ENCODE measurements at places on chromosomes 5 and 9.
A peak's percentile ranks its signal among the peaks of the same experiment; 100 is the strongest.

- no peak for DNase-seq
Measured at GRCh38 chr9:130345897-130346385, 80.4 kb downstream of the HMCN2 start.

DNA sequence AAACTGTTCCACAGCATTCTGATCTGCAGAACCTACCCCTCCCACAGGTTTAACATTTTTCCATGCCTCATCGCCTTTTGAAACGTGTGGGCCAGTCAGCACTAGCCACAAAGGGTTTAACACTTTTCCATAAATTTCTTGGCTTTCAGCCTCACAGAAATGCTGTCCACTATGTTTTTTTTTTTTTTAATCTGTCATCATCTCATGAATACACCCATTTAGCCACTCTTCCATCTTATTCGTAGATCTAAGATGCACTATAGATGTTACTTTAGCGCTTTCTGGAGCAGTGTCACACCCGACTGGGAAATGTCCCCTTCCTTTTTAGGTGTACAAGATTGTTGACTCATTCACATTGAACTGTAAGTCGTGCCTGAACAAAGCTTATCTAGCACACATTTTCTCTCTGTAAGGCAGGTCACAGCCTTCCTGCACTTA, 62.3 kb downstream of the GCNT1 start:
- no peak for DNase-seq

DNA sequence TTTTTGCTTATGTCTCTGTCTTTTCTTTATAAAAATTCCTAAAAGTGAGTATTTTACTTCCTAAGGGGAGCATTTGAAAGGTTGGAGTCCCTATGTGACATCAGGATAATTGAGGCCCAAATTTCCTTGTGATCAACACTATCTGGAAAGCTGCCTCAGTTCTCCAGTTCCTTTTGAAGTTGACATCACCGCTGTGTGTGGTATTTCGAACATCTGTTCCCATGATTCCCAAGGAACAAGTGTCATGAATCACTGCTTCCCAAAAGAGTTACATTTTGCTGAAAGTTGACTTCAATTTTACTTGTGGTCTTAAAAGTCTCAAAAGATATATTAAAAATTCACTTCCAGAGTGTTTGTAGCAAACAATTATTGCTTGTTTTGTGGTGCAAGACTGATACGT, 452.1 kb upstream of the RGMB start:
- no peak for DNase-seq

DNA sequence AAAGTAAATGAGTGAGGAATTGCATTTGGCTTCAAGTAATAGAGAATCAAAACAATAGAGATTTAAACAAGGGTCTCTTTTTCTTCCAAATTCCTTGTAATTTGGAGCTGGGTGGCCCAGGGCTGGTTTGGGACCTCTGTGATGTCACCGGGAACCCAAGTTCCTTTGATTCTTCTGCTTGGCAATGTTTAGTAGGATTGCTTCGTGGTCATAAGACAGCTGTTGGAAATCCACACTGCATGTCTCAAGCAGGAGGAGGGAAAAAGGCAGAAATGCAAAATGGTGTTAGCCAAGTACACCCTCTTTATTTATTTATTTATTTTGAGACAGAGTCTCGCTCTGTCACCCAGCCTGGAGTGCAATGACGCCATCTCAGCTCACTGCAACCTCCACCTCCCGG, 72.6 kb upstream of the IL12B start:
- no peak for DNase-seq

- DNase-seq: no peak
Measured at GRCh38 chr9:3473405-3473804, 52.4 kb downstream of the RFX3 start.

DNA sequence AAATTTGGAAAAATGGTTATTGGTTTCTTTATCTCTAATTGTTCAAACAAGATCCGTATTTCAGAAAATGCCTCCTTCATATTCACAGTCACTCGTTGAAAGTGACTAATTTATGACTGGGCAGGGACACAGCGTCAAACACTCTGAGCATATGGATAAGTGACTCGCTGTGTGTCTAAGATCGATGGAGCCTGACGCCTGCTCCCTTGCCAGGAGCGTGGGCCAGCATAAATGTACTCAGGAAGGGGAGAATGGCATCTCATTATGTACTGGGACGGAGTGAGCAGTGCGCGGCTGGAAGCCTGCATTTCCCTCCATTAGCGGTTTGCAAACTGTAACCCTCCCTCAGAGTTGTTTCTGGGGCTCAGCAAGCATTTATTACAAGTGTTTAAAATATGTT, 79.8 kb upstream of the CAST start:
- DNase-seq: peak; percentile 17

DNA sequence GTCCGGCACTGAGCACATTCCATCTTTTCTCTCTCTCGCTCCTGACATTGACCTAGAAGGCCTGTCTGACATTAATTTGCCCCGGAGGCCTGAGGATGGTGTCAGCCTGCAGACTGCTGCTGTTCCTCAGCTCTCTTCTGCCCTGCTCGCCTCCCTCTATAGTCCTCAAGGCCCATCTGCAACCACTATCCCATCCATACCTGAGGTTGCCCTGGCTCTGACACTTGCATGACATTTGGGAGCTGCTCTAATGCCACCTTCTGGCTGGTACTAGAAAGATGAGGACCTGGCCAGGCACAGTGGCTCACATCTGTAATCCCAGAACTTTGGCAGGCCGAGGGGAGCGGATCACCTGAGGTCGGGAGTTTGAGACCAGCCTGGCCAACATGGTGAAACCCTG, 38.6 kb upstream of the GGTA1 start:
- DNase-seq: peak; percentile 5

- no peak for DNase-seq
Measured at GRCh38 chr5:133383580-133383939, 228.8 kb downstream of the FSTL4 start.

- DNase-seq: no peak
Measured at GRCh38 chr9:22060831-22061383, 51.8 kb upstream of the CDKN2B start.

GRCh38 chr9:77562019-77562748, 85.9 kb downstream of the GNA14 start:
- DNase-seq: no peak

GRCh38 chr5:127994087-127994660, 89.4 kb upstream of the SLC12A2 start:
- no peak for DNase-seq

GRCh38 chr5:133707629-133708028, 95.3 kb upstream of the FSTL4 start:
- DNase-seq: no peak

DNA sequence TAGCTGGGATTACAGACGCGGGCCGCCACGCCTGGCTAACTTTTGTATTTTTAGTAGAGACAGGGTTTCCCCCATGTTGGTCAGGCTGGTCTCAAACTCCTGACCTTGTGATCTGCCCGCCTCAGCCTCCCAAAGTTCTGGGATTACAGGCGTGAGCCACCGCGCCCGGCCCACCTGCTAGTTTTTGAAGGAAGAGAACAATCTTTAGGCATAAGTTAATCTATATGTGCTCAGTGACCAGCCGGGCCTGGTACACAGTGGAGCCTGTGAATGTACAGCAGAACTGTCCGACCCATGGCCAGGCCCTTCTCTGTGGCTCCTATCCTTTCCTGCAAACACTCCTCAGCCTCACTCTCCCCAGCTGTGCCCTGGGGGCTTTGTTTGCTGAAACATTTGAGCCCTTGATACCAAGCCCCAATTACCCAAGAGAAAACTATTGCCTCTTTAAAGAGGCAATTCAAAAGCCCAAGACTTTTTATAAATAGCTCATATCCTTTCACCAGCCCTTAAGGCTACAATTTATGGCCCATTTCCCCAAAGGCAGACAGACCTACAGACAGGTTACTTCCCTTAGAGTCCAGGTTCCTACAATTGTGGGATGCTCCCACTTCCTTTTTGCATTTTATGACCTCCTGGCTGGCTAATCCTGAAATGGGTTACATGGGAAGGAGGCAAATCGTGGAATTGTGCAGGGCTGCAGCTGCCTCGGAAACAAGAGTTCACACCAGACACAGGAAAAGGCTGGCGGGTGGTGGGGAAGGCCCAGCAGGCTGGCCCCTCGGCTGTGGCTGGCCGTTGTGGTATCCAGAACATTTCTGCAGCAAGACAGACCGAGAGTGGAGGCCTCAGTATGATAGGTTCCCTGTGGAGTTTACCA, 37.5 kb downstream of the SPRY4 start:
- DNase-seq: no peak

GRCh38 chr9:105027084-105027483, 99.1 kb upstream of the ABCA1 start:
- DNase-seq: no peak

DNA sequence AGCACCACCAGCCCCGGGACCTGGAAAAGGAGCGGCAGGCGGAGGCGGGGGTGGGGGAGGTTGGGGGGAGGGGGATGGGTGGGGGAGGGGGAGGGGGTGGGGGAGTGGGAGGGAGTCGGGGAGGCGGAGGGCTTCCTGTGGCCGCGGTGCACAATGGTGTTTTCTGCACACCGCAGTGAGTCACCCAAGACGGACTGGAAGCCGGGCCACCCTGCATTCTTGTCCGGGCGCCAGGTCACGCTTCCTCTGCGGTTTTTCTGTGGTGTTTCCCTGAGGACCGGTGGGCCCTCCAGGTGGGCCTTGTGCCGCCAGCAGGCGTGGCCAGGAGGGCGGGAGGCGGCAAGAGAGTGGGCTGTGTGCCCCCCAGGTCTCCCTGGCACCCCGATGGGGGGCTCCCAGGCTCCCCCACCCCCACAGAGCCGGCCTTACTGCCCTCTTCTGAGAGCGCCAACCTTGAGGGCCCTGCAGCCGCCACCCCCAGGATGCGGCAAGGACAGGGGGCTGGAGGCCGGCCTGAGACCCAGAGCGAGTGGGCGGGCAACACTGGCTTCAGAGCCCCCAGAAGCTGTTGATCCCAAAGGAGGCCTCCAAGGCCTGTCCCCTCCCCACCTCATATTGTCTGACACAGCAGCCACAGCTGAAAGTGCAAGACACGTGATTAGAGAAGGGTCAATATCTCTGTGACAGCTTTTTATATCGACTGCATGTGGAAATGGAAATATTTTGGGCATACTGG, 11.1 kb downstream of the EXD3 start:
- DNase-seq: no peak

- DNase-seq: no peak
Measured at GRCh38 chr9:20307621-20308020, 314.7 kb downstream of the MLLT3 start.

GRCh38 chr5:61866930-61867329, 439.1 kb upstream of the KIF2A start:
- DNase-seq: no peak

GRCh38 chr5:92070786-92071185, 687.7 kb upstream of the ARRDC3 start:
- DNase-seq: no peak

DNA sequence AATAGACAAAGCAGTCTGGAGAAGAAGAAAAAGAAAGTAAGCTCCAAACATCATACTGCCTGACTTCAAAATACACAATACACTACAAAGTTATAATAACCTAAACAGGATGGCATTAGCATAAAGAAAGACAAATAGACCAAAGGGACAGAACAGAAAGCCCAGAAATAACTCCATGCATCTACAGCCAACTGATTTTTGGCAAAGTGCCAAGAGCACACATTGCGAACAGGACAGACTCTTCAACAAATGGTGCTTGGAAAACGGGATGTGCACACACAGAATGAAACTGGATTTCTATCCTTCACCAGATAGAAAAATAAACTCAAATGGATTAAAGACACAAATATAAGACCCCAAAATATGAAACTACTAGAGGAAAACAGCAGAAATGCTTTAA, 66.6 kb upstream of the SPATA31E1 start:
- DNase-seq: no peak

DNA sequence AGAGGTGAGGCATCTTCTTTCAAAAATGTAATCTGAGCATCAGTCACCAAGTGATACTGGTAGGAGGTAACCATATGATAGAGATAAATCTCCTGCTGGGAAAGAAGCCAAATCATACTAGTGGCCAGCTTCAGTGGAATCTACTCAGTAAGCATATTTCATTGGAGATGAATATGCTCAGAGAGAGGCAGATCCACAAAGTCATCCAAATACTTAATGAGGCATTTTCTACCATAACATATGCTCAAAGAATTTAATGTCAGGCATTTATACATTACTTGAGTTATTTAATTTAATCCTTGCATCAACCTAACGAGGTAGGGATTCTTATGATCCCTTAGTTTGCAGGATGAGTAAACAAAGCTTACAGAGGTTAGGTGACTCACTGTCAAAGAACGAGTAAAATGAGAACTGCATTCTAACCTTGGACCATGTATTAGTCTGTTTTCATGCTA, 50.9 kb upstream of the DMRTA1 start:
- no peak for DNase-seq

- no peak for DNase-seq
Measured at GRCh38 chr5:60076746-60077145, 183.2 kb upstream of the PDE4D start.

DNA sequence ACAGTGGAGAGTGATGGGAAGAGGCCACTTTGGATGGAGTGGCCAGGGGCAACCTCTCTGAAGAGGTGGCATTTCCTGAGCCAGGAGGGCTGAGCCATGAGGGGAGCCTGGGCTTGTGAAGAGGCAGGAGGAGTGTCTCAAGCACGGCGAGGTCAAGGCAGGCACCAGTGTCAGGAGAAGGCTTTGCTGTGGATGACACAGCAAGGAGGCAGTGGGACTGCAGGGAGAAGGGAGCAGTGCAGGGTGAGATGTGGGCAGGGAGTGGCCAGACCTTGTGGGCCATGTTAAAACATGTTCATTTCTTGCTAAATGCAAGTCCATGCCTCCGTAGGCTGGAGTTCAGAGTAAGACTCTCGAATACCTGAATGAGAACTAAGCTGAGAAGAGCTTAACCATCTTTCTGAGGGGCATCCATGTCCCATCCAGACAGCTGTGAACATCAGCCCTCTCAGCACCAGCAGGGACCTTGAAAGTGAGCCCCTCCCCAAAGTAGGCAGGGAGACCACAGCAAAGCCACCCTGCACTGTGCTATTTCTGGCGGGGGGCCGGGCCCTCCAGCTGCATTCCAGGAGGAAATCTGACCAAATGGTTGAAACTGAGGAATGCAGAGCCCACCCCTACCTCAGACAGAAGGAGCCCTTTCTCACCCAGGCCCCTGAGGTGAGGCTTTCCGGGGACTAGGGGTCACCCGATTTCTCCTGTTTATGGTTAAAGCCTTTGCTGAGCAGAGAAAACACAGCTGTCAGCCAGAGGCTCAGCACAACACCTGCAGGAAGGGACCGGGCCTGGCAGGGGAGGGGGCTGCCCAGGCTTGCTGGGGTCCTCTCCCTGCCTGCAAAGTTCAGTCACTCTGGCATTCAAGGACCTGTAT, 16.1 kb upstream of the ARSI start:
- DNase-seq: no peak

- DNase-seq: no peak
Measured at GRCh38 chr5:42531611-42532010, 108.4 kb downstream of the GHR start.

- no peak for DNase-seq
Measured at GRCh38 chr9:6920041-6920440, 162.3 kb downstream of the KDM4C start.

Measured in NCI-H524 treated with DMSO at 0.1 percent for 48 hours (cell line).